ENCODE measurements at places on chromosomes 11 and 22.
A peak's percentile ranks its signal among the peaks of the same experiment; 100 is the strongest.

DNA sequence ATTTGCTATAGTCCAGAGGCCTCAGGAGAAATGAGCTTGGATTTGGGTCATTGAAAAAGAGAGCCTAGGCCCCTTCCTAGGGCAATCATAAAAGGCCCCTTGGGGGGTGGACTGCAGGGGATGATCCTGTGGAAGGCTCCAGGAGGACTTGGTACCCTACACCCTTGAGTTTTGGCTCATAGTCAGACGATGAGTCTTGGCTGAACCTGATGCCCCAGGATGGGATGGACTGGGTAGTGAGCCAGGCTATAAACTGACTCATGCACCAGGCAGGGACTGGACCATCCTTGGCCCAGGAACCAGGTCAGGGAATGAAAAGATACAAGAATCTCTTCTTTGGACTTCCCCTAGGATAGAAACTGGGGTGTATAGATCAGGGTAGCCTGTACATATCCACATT, 54.2 kb downstream of the NAV2 start:
- DNase-seq: no peak

DNA sequence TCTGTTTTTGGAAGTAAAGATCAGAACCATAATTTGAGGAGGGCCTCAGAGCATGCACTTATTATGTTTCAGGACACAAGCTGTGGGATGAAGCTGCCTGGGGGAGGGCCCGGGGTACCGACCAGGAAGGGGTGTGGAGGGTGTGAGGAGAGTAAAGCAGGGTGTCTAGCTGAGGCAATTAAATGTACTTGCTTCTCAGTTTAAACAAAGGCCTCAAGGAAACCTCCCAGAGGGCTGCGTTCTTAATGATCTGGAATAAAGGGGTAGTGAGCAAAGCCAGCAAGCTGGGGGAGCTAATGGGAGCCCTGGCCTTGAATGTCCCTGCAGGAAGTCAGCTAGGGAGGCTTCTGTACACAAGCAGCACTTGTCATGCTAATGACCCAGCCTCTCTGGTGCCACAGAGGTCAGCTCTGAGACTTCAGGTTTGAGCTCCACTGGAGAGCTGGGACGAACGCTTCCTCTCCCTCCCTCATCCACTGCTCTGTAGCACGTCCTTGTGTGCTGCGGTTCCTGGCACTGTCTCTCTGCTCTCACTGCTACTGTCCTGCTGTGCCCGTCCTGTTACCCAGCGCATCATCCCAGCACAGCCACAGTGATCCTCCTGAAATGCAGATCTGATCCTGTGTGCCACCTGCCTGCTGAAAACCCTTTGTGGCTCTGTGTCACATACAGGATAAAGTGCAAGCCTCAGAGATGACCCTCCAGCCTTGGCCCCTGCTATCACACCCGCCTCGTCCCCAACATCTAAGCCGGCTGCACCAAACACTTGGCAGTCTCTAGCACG, 159.7 kb downstream of the DBX1 start:
- DNase-seq: no peak

DNA sequence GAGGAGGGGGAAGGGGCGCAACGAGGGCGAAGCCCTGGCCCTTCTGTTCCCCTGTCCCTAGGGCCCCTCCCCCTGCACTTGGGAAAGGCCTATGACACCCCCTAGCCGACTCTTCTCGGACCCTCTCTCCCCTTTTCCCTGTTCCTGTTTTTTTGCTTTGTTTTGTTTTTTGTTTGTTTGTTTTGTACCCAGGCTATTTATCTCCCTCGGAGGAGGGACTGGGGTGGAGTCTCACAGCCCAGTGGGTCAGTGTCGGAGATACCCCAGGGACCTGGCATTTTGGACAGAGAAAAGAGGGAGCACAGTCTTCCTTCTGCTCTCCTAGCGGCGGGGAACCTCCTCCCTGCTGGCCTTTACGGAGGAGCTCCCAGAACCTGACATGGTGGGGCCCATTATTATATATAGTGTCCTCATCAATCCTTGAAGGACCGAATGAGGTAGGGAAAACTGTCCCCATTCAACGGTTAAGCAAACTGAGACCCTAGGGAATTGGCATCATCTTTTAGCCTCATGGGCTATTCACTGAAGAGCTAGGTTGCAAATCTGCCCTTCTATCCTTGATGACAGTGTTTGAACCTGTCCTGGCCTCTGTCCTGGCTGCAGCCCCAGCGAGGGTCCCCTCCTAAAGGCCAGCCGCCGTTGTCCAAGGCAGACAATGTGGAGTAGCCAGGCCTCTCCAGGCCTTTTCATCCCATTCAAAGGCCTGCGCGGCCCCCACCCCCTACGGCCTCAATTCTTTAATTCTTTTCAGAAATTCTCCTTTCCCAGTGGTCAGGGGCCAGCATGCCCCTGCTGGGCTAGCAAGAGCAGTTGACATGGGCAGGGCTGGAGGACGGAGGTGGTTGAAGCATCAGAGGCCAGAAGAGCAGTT, 911 bp downstream of the EMID1 start:
- DNase-seq: no peak

DNA sequence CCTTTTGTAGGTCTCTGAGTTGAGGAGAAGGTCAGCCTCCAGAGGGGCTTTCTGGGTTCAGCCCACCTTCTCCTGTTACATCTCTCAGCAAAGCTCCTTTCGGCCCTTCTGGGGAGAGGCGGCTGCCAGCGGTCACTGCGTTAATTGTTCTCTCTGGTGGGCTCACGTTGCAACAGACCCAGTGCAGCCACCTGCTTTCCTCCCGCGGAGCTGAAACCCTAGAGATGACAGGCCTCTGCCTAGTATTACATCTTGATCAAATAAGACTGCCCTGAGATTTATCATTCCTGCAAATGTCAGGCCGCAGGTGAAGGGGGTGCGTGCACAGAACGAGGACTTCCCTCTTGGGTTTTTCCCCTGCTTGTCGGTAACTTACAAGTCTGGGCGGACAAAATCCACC, 43.2 kb upstream of the CREB3L1 start:
- DNase-seq: no peak

GRCh38 chr11:126355324-126355925, at the start of gene ST3GAL4:
TSS of gene ST3GAL4 (plus strand) at chr11:126355686. CDS start at chr11:126406156, 50,470 bp downstream.
- DNase-seq: peak; percentile 25

DNA sequence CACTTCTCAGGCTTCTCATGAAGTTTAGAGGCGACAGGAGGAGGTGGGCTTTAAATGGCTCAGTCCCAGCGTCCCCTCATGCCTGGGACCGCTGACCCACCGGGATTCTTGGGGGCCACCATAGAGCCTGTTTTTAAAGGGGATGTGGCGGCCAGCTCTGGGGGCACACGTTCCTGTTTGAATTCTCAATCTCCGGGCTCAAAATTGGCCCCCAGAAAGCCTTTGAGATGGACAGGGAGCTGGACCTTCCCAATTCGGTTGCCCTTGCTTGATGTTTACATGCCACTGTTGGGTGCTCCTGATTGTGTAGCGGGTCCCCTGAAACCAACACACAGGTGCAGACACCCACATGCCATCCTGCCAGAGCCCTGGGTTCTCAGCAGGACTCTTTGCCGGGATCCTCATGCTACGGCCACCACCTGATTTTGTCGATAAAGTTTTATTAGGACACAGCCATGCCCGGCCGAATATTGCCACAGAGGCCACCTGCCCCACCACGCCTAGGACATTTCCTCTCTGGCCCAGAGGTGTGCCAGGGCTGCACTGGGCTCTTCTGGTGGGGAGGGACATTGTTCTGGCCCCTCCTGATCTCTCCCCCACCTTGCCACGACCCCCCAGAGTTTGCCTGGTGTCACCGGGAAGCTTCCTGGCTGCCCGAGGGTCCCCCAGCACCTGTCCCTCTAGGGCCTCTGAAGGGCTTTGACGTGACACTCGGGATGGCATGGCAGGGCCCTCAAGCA, 71.6 kb downstream of the KCNQ1 start:
- no peak for DNase-seq

GRCh38 chr11:100805506-100806199, 118.6 kb downstream of the ARHGAP42 start:
- no peak for DNase-seq

DNA sequence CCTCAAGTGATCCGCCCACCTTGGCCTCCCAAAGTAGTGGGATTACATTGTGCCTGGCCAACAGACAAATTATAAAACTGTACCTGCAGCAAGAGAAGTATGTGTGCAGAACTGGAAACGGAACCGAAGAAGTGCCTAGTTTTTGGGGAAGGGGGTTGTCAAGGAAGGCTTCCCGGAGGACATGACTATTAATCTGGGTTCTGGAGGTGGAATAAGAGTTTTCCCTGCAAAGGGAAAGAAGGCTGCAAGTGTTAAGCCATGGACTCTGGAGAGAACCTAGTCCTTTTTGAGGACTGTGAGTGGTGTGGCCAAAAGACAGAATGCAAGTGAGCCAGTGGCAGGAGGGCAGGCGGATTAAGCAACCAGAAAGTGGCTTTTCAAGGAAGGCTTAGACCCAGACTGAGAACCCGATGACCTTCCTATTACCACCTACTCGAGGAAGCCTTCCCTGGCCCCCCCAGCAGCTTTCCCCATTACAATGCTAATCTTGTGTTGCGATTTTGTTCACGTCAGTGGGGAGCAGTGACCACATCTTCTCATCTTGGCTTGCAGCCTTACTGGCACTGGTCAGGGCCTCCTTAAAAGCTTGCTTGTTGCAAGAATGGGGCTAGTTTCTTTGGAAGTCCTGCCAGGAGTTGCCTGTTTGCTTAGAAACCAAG, 5.7 kb upstream of the SEPTIN3 start:
- no peak for DNase-seq

All from esophagus squamous epithelium (tissue), 5 donors.